Dermis blood vessel endothelial cell (primary cell): ENCODE measurements at places on chromosomes 3 and 15.
A peak's percentile ranks its signal among the peaks of the same experiment; 100 is the strongest.

GRCh38 chr3:69458803-69459365, 73.0 kb upstream of the FRMD4B start:
- DNase-seq = peak; percentile 76

DNA sequence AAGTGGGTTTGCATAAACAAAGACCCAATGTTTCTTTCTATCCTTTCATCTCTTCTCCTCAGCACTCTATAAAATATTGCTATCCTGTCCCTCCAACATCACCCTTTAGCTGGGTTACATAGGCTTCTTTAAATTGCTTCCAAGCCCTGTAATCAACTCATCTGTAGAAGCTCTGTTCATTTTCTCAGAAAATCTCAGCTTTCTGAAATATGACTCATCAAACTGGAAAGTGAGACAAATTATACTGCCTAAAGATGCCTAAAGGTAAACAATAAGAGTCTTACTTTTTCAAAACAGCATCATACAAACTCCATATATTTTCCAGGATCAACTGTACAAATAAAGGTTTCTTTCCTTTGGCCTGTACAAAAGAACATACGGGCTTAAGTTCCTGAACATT, 33.8 kb downstream of the EFL1 start:
- no peak for DNase-seq

DNA sequence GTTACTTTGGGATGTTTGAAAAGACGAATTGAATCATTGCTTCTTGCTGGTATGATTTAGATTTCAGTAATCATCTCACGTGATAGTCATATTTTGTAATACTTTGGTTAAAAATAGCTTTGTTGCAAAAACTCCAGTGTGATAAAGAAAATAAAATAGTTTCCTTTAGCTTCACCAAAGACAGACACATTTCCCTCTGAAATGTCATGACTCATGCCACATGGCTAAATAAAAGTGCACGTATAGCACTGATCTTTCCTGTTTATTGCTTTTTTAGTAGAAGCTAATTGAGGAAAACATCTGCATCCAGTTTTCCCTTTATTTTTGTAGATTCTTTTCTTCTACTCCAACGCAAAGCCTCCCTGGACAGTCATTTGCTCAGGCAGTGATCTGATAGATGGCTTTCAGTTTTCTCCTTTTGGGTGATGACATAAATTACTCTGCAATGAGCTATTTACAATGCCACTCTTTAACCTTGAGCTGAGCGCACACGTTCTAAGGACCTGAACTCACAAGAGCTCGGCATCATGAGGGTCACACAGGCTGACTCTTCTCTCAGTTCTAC, 84.9 kb downstream of the ARNT2 start:
- DNase-seq = peak; percentile 17

- DNase-seq = no peak
Observed at GRCh38 chr3:39915027-39915426, 105.6 kb downstream of the MYRIP start.

DNA sequence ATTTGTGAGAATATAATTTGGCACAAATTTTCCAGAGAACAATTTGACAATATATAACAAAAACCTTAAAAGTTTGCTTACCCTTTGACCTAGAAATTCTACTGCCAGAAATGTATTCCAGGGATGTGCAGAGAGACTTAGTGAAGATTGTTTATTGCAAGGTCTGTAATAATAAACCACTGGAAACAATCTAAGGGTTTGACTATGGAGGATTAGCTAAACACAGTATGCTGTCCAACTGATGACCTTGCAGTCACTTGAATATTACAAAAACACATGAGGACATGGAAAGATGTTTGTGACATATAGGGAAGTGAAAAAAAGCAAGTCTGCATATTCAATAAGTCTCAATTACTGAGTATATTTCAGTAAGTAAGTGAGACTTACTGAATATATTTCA, 48.1 kb upstream of the CDV3 start:
- DNase-seq = no peak

DNA sequence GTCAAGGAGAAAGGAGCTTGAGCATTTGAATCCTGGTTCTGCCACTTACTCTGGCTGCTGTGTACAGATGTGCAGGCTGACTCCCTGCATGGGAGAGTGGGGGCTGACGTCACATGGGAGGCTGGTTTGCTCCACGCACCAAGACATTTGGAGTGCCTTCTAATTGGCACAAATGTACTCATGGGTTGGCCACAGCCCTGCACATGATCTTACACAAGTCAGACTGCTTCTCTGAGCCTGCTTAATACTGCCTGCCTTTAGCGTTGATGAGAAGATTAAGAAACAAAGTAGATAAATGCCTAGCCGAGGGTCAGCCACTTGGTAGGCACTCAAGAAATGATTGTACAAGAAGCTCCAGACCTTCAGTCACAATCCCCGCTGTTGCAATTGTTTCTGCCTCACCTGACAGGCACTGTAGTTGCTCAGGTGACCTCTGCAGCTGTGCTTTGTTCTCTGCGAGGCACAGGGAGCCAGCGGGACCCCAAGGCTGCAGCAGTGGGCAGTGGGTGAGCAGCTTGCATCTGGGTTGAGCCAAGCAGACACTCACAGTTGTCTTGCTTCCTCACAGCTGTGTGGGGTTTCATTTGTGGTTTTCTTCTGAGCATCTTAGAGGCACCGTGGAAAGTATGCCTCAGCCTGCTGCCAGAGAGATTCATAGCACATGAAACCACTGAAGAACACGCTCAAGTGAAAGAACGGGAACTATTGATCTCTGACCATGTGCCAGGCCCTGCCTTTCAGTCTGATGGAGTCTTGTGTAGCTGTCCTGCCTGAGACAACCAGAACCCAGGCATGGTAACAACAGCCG, 33.1 kb downstream of the GRK7 start:
- DNase-seq = peak; percentile 13

DNA sequence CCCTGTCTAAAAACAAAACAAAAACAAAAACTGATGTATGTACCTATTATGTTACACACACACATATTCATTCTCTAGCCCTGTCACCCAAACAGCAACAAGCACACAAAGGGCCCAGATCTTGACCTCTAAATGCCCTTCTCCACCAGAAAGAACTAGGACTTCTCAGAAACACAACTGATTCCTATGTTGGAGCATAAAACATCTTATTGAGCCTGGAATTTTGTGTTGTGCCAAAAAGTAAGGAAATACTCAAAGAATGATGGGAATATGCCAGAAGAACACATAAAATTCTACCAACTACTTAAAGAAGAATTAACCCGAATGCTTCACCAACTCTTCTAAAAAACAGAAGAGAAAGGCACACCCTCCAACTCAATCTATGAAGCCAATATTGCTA, 66.7 kb upstream of the OCA2 start:
- no peak for DNase-seq
